ENCODE measurements at places on chromosomes 2 and 18. TPM values are rescaled to one million over a fixed set of nuclear protein-coding genes. Genes with fewer than 3 reads are reported as not detected.

HOXD9 gene
- total RNA-seq = 0.17 TPM

C2orf69 gene
- 16.4 TPM for total RNA-seq

ZNF396 gene
- 3.0 TPM for total RNA-seq

EML4 gene
- 74.6 TPM for total RNA-seq

SCN7A gene
- 16.4 TPM for total RNA-seq

ATP6V1B1 gene
- 1.7 TPM for total RNA-seq

CTAGE1 gene
- total RNA-seq = not detected

STEAP3 gene
- 25.6 TPM for total RNA-seq

NFATC1 gene
- total RNA-seq = 1.9 TPM

LRATD1 gene
- total RNA-seq = under 0.01 TPM
